Activated naive CD8-positive, alpha-beta T cell treated with anti-CD3 and anti-CD28 coated beads, Interleukin-2, amount 10 ng/mL, durations not matched to agents 7 days and 5 days (primary cell): ENCODE measurements at places on chromosomes 6 and 20.

- no peak overlapping the region for H3K27ac ChIP-seq
- H3K4me3 ChIP-seq, result no peak overlapping the region
- H3K27me3 ChIP-seq, result no peaks in the 10 kb centered on the region
- H3K36me3 ChIP-seq, result no peaks in the 10 kb centered on the region
- DNase-seq, result no peak
Observed at GRCh38 chr6:45521226-45521625, 143.5 kb upstream of the SUPT3H start.

- no peak for DNase-seq
- peaks cover 2% of the 10 kb centered on the region for H3K27me3 ChIP-seq
- no peaks in the 10 kb centered on the region for H3K36me3 ChIP-seq
Observed at GRCh38 chr6:148316308-148316707, 26.3 kb upstream of the SASH1 start.

GRCh38 chr6:109237077-109237985 is 142.0 kb downstream of the CEP57L1 start:
- DNase-seq, result no peak
- peak overlapping the region; percentile 87 for H3K27ac ChIP-seq
- peak overlapping the region; percentile 54 for H3K4me3 ChIP-seq
- peaks cover 8% of the 10 kb centered on the region for H3K36me3 ChIP-seq
- H3K27me3 ChIP-seq, result peaks cover 2% of the 10 kb centered on the region
- H3K4me1 ChIP-seq, result peaks cover 27% of the 10 kb centered on the region

DNA sequence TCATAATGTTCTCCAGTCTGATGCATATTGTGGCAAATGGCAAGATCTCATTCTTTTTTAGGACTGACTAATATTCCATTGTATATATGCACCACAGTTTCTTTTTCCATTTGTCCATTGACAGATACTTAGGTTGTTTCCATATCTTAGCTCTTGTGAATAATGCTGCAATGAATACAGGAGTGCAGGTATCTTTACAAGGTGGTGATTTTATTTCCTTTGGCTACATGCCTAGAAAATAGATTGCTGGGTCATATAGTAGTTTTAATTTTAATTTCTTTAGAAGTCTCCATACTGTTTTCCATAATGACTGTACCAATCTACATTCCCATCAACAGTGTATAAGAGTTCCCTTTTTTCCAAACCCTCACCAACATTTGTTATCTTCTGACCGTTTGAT is 97.5 kb downstream of the TRMT11 start:
- no peak overlapping the region for H3K27ac ChIP-seq
- no peak for DNase-seq
- H3K27me3 ChIP-seq, result no peaks in the 10 kb centered on the region
- peaks cover 7% of the 10 kb centered on the region for H3K36me3 ChIP-seq
- H3K4me1 ChIP-seq, result peaks cover 4% of the 10 kb centered on the region

GRCh38 chr6:113406048-113406695 is 451.0 kb upstream of the MARCKS start:
- no peaks in the 10 kb centered on the region for H3K36me3 ChIP-seq
- no peak overlapping the region for H3K4me3 ChIP-seq
- H3K27me3 ChIP-seq, result no peaks in the 10 kb centered on the region
- no peak for DNase-seq
- H3K27ac ChIP-seq, result no peak overlapping the region

DNA sequence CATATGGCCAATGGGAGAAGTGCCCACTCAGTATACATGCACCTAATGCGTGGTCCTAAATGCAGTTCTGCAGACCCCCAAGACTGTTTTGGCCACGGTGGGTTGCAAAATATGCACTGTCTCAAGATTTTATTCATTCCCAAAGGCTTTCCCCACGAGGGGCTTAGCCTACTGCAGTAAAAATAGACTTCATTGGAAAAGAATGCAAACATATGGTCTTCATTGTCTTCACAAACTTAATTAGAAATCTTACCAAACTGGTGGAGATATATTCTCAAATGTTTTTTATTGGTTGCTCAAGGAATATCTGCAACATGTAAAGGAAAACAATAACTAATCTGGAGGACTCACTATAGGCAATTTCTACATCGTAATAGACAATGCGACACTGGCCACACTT is 31.6 kb upstream of the PRL start:
- H3K36me3 ChIP-seq, result no peaks in the 10 kb centered on the region
- no peaks in the 10 kb centered on the region for H3K4me1 ChIP-seq
- H3K27me3 ChIP-seq, result no peaks in the 10 kb centered on the region
- no peak overlapping the region for H3K27ac ChIP-seq
- H3K4me3 ChIP-seq, result no peak overlapping the region
